ENCODE measurements at places on chromosomes 7 and 10. TPM values are rescaled to one million over a fixed set of nuclear protein-coding genes. Genes with fewer than 3 reads are reported as not detected.

Gene LFNG
- total RNA-seq: 13.6 TPM

Gene NEUROG3
- total RNA-seq: not detected

Gene KIAA1217
- 3.2 TPM for total RNA-seq

Gene SPAG6
- total RNA-seq: not detected

Gene GPR15LG
- not detected for total RNA-seq

Gene C7orf57
- 0.37 TPM for total RNA-seq

Gene WDR91
- total RNA-seq: 7.7 TPM

Gene IL15RA
- 3.6 TPM for total RNA-seq

Gene BCAP29
- total RNA-seq: 47.6 TPM

Gene SYT15B
- total RNA-seq: 4.2 TPM

Gene TPK1
- 2.7 TPM for total RNA-seq

Gene CALHM2
- total RNA-seq: 5.5 TPM

Gene WDFY4
- total RNA-seq: not detected

Gene KAZALD1
- 2.8 TPM for total RNA-seq

Gene GIMAP2
- not detected for total RNA-seq

Gene VWDE
- total RNA-seq: 0.31 TPM

Gene CDNF
- 2.4 TPM for total RNA-seq

Gene PRSS37
- total RNA-seq: not detected

Gene ZNF727
- not detected for total RNA-seq

Gene LIPF
- total RNA-seq: not detected

Gene VPS37D
- total RNA-seq: 3.5 TPM

Gene ASB10
- total RNA-seq: not detected

Gene CHN2
- not detected for total RNA-seq

Gene CTAGE8
- total RNA-seq: 0.08 TPM

Gene ANKRD1
- 4.4 TPM for total RNA-seq

Gene NOS3
- 0.34 TPM for total RNA-seq

Gene ATP6V0A4
- total RNA-seq: 0.26 TPM

Gene MOGAT3
- not detected for total RNA-seq

Gene MGAM2
- total RNA-seq: 0.02 TPM

Gene UCN3
- total RNA-seq: not detected

Gene ZNF117
- total RNA-seq: 0.15 TPM

Gene TWNK
- 52.8 TPM for total RNA-seq

Gene GBX1
- total RNA-seq: not detected

Gene TMEM184A
- 8.7 TPM for total RNA-seq

Gene PARG
- 20.1 TPM for total RNA-seq

Gene CALCR
- not detected for total RNA-seq

Gene ZYX
- 183 TPM for total RNA-seq

Gene CUBN
- 0.05 TPM for total RNA-seq

Gene FHIP2A
- 7.7 TPM for total RNA-seq

Gene TDRD1
- total RNA-seq: not detected

Gene TMEM139
- total RNA-seq: 1.1 TPM

Gene CHST15
- total RNA-seq: 9.1 TPM

Gene AEBP1
- not detected for total RNA-seq

Gene ECHDC3
- total RNA-seq: 10.1 TPM

Gene OPN1SW
- not detected for total RNA-seq

Gene MYOZ1
- not detected for total RNA-seq

Gene PPP1R3A
- not detected for total RNA-seq

Gene MBL2
- total RNA-seq: not detected

Gene OR2A5
- total RNA-seq: not detected

Gene CYP3A7
- not detected for total RNA-seq

Gene CFAP43
- total RNA-seq: 0.17 TPM

Gene TMEM270
- not detected for total RNA-seq

Gene KLLN
- total RNA-seq: 0.50 TPM

Gene PALD1
- 6.5 TPM for total RNA-seq

Gene SLF2
- total RNA-seq: 9.7 TPM

Gene PLXDC2
- 0.04 TPM for total RNA-seq

Gene CFAP69
- 1.6 TPM for total RNA-seq

Gene GPR141
- not detected for total RNA-seq

Gene FAM24B
- 14.2 TPM for total RNA-seq

Data from A549 treated with CpdA at 1 μM for 4 hours (cell line).